Omental fat pad (tissue), 4 donors: ENCODE measurements at places on chromosomes 1 and 21. TPM values are rescaled to one million over a fixed set of nuclear protein-coding genes. Genes with fewer than 3 reads are reported as not detected.

Gene TEDDM1
- total RNA-seq: not detected

DNA sequence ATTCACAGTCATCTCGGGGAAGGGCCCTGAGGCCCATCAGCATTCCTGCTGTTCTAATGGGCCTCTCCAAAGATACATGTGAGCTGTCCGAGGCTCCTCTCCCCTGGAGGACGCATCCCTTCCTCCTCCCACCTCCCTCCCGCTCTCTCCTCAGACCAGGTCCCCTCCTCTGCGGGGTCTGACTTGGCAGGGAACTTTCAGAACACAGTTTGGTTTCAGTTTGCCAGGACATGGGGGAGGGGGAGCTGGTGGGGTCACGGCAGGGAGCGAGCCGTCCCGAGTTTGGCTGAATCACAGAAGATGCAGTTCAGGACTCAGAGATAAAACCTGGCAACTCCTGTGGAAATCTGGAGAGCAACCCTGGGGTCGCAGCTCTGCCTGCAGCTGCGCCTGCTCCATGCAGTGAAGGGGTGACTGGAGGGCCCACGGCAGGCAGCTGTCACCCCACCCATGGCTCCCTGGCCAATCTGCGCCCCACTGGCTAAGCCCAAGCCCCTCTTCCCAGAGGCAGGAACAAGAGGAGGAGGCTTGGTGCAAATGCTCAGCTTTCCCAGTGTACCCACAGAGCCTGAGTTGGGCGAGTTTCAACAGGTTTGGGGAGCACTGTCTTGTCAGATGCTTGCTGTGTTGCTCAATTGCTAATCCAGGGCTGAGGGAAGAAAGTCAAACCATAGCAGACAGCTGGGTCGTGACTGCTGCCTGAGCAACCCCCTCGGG is 5.7 kb downstream of the WNT4 start:
- no peak for DNase-seq

DNA sequence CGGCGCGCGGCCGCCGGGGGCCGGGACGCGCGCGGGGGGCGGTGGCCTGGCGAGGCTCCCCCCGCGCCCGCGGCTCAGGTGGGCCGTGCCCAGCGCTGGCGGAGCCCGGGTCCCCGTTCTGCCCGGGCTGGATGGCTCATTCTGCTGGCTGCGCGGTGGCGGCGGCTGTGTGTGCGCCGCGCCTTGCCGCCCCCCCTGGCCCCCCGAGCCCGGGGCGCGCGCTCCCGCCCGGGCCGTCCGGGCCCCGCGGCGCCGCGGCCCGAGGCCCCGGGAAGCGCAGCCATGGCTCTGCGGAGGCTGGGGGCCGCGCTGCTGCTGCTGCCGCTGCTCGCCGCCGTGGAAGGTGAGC is at the start of gene EPHB2:
EPHB2 (plus strand) TSS at position 139 of the 349 bp plus-strand sequence; CDS start at position 283, 144 bp downstream.
- DNase-seq: no peak

Gene ADORA1
- 3.0 TPM for total RNA-seq

DNA sequence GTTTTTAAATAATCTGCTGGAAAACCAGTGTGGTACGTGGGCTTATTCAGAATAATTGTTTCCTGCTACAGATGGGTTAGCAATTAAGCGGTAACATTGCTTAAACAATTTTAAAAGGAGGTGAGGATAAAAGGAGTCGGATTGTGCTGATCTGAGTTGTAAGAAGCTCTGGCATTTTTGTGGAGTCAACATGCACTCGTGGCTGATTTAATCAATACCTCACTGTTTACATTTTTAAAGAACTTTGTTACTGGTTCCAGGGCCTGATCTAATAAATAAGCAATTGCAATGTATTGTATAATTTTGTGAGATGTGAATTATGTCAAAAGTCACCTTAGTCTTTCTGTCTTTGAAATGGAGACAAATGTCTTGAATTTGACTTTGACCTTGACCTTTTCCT is 474.0 kb downstream of the SETD4 start:
- DNase-seq: no peak

GRCh38 chr1:211732293-211732980 is 57.0 kb upstream of the NEK2 start:
- DNase-seq: no peak

Gene PGLYRP3
- not detected for total RNA-seq
